ENCODE measurements at places on chromosomes 3 and 15.

DNA sequence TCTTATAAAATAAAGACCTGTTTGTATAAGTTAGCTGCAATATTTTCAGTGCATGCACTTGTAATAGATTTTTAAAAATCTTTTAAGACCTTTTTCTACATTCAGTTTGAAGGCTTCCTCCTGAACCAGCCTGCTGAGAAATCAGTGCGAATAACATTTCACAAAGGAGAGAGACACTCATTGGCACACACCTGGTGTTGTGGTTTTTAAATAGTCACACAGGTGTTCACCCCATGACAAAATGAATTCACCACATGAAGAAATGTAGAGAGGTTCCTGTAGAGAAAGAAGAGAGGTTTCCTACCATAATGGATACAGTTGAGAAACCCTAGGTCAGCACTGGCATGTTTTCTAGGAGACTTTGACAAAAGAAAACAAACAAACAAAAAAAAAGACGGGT, 237.3 kb downstream of the CNTN6 start:
- no peak for DNase-seq

DNA sequence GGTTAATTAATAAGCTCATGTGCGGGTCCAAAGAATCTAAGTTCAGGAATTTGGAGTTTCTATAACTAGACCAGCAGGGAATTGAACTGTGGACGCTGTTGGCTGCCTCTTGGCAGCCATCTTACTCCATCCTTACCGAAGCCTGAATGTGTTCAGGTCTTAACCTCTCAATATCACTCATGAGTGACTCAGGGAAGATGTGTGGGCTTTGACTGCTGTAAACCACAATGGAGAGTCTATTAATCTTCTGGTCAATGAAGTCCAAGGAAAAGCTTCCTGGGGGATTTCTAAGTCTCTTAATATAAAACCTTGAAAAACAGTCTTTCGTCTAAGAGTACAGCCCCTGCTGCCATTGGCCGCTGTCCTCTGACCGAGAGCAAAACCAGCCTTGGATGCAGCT, 46.7 kb upstream of the OXTR start:
- DNase-seq: no peak

DNA sequence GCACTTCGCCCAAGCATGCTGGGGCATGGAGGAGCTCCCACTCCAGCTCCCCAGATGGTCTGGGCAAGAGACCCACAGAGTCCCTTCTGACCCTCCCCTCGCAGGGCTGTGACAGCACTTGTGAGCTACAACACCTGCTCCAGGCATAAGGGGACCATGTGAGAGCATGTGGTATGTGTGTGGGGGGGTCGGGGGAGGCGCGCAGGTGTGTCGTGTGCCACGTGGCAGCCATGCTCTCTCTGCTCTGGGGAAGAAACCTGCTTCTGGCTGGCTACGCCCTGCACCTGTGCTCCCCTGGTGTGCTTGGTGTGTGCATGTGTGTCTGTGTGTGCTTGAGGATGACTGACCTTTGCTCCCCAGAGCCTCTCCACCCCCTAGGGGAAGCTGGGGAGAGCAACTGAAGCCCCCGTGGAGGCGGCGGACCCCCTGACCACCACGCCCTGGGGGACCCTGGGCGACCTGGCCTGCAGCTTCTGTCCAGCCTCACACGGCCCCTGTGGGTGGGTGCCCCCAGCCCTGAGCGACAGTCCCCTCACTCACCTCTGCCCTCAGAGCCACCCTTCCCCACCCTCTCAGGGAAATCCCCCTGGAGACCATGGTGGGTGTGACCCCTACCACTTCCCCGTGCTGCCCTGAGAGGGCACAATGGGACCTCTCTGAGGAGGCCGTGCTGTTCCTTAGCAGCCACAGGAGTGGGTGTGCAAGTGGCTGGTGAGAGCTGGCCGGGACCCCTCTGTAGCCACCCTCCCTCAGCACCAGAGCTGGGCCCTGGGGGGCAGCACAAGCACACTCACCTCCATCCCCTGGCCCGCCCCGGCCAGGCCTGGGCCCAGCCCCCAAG, 16.6 kb upstream of the SEC13 start:
- no peak for DNase-seq

- no peak for DNase-seq
Observed at GRCh38 chr3:116394365-116394764, 50.9 kb downstream of the LSAMP start.

- no peak for DNase-seq
Observed at GRCh38 chr3:42652611-42653302, 740 bp upstream of the ZBTB47 start.

DNA sequence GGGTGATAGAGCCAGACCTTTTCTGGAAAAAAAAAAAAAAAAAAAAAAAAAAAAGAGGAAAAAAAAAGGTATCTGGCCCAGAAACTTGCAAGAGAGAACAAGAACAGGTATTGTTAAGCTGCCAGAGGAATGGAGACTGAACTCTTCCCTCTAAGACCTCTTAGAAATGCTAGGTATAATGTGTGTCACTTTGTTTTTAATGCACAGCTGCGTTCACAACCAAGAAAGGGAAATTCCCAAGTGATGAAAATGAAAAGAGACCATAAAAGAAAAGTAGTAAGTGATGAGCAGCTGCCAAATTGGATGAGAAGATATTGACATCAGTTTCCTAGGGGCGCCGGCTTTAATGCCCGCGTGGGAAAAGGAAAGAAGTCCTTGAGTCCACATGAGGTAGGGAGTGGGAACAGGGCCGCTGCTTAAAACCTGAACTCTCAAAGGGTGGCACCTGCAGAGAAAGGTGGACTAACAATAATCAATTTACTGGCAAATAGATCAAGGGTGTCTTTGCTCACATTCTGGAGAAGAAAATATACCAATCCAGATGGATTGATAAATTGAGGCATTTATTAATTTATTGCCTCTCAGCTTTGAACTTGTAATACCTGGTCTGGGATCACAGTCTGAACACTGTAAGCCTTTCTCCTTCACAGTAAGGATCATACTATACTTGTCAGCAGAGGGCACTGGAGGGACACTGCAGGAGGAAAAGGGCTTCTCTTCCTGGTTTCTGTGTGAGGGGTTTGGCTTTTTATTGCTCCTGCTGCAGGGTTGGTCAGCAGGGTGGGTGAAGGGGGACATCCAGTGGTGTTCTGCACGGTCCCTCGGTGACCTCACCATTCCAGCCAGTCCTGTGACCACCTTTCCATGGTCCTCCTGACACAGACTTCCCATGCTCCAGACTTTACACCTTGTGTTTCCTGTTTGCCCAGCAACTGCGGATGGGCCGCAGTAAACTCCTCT, 131.6 kb downstream of the AQP9 start:
- peak; percentile 27 for DNase-seq

- DNase-seq: no peak
Observed at GRCh38 chr15:85333132-85333831, 47.1 kb upstream of the AKAP13 start.

GRCh38 chr15:40061212-40061901, 22.4 kb upstream of the SRP14 start:
- peak; percentile 87 for DNase-seq

DNA sequence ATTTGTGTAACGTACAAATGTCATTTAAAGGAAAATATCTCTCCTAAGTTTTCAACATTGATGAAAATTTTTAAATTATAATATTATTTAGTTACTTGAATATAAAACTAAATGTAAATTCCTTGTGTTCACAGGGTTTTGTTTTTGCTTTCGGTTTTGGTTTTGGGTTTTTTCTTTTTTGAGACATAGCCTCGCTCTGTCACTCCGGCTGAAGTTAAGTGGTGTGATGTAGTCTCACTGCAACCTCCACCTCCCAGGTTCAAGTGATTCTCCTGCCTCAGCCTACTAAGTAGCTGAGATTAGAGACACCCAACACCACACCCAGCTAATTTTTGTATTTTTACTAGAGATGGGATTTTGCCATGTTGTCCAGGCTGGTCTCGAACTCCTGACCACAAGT, 79.3 kb upstream of the TCF12 start:
- DNase-seq: no peak

DNA sequence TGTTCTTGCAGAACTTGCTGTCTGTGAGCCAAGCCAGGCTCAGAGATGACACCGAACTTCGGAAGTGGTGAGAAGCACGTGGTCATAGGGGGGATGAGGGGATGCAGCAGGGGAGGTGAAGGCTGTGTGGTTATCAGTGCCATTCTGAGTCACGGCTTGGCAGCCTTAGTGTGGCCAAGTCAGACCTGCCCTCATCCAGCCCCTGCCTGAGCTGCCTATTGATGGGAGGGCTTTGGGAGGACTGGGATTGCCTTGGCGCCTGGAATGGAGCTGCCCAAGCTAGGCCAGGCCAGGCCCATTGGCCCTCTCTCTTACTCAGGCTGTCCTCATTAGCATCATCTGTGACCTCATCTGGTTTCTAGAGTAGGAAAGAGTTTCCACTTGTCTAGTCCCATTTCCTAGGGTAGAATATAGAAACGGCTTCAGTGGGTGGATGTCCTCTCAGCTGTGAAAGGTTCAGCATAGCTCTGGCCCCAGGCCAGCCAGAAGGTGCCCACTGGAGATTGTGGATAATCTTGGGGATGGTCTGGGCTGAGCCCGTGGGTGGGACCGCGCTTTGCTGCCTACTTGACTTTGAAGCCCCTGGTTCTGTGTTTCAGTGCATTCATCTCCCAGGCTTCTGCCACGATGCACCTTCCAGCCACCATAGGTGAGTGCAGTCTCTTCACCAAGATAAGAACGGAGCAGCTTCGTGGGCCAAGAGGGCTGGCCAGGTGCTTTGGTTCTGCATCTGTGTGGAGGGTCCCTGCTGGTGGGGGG, 7.2 kb downstream of the FAH start:
- DNase-seq: peak; percentile 43

DNA sequence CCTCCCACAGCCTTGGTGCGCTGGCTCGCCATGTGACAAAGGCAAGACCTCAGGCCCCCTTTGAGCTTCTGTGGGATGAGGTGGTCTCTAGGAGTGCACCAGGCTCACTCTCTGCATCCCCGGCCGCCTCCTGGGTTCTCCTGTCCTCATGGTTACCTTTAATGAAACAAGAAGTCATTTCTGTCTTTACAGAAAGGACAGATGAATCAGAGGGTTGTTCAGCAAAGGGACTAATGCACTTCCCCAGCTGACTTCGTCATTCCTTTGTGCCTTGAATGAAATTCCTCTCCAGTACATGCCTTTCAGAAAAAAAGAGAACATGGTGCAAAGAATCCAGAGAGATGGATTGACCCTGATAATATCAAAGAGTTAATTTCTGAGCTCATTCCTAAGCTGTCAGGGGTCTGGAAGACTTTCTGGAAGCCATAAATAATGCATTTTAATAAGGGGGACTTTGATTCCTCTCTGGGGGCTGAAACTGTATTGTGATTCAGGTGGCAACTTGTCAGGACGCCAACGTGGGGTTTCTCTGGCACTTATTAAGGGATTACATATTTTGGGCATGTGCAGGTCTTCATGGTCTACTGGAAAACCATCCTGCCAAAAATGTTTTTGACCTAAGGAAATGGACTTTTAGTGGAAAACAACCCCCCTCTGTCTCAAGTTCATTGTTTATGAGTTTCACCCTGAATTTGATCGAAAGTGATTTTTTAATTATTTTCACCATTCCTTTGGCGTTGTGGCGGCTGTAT, 122.7 kb downstream of the FBLN2 start:
- DNase-seq: no peak

- no peak for DNase-seq
Observed at GRCh38 chr3:188752850-188753249, 418.9 kb upstream of the TPRG1 start.

- DNase-seq: no peak
Observed at GRCh38 chr3:78791753-78792152, 976.0 kb downstream of the ROBO1 start.

GRCh38 chr3:151818361-151818760, 4.4 kb downstream of the AADAC start:
- no peak for DNase-seq

GRCh38 chr3:4461468-4462090, 5.5 kb downstream of the SUMF1 start:
- peak; percentile 12 for DNase-seq

GRCh38 chr3:145842294-145842902, 318.6 kb downstream of the PLOD2 start:
- DNase-seq: no peak

- no peak for DNase-seq
Observed at GRCh38 chr3:126554560-126555525, 3.9 kb downstream of the C3orf22 start.

DNA sequence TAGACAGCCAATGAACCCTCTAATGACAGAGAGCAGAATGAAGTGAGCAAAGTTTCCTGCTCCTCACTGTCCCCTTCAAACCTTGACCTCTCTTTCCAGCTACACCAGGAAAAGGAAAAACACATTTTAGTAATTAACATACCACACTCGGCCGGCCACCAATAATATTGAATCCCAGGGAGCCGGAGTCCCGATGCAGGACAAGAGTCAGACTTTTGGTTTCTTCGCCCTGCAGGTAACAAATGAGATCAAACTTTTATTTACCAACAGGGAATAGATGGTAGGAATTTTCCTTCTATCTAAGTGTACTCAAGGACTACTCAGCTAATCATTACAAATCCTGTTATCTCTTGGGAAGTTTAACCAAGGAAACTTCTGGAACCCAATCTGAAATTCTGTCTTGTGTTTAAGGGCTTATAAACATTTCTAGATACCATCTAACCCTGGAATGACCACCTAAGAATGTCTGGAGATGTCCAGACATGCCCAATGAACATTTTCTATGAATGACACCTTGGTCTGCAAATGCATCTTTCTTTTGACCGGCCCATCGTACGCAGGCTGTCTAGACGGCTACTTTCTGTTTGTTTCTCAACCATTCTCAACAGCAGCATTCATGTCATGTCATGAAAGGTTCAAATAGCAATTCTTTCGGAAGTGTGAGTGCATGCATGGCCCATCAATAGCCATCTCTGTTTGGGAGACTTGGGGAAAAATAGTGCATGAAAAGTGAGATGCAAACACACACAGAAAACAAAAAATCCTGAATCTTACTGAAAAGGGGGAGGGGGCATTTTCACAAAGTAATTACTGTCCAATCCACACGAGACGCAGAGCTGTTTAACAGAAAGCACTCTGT, 16.1 kb downstream of the PDZRN3 start:
- no peak for DNase-seq

- DNase-seq: no peak
Observed at GRCh38 chr3:40310705-40311104, 1.2 kb downstream of the EIF1B start.

GRCh38 chr3:58857402-58857801, 190.8 kb upstream of the FAM3D start:
- no peak for DNase-seq

- no peak for DNase-seq
Observed at GRCh38 chr15:48400086-48400485, 68.9 kb downstream of the DUT start.

DNA sequence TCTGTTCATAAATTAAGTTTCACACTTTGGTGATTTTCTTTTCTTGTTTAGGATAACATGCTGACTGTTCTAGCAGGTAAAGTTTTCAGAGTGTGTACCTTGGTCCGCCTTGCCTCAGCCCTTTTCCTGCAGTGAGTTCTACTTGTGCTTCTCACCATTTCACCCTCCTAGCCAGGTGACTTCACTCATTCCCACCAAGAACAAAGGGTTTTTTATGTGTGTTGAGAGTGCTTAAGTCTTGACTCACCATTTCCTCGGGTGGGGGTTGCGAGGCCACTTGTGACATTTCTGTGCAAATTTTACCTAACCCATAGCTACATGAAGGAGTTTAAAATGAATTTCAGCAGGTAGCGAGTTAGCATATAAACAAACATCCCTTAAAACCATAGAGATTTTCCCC, 81.4 kb downstream of the C3orf38 start:
- DNase-seq: no peak
